ENCODE measurements at places on chromosomes 2 and 18.

- no peak for DNase-seq
Observed at GRCh38 chr2:67453310-67453709, 56.2 kb downstream of the ETAA1 start.

- DNase-seq: peak; percentile 24
Observed at GRCh38 chr18:23337599-23338444, 115.3 kb upstream of the RIOK3 start.

- DNase-seq: no peak
Observed at GRCh38 chr2:170368370-170368769, 190.4 kb downstream of the MYO3B start.

DNA sequence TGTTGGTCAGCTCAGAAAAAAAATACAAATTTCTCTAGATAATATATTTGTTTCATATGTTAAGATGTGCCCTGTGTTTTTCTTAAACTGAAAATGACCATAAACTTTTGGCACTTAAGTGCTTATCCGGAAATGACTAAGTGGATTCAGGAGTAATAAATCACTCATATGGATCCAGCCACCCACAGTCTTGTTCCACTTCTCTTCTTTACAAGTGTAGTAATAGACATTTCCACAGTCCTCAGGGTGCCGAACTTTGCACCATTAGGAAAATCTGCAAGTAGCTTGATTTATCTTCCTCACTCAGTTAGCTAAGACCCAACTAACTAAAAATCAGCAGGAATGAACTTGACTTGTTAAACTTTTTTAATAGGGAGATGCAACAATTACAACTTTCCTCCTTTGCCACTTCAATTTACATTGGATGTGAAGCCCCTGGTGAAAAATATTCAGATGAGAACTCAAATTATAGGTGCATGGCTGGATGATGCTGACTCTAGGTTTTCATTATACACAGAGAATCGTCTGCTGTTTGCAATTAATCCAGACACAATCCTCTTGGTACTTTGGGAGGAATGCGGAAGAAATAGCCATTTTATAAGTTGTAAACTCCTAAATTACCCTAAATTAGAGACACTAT is 322.5 kb downstream of the ARHGAP15 start:
- DNase-seq: no peak

DNA sequence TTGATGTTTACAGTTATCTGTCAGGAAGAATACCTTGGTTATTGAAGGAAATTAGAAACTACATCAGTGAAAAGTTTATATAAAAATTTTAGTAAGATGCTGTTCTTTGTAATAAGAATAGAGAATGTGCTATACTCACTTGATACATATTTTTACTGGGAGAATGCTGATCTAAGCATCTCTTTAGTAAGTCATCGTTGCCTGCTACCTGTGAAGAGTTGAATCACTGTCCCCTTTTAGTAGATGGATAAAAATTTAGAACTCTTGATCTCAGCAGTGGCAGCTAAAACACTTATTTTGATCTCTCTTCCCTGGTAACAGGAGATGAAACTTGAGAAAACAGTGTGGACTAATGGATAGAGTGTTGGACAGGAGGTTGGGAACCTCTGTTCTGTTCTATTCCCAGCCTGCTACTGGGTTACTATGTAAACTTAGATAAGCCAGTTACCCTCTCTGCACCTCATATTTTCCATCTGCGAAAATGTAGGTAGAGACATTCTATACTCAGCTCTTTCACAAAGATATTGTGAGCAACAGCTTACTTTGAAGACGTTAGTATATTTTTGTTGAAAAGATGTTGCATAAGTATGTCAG is 100.3 kb downstream of the FEZ2 start:
- no peak for DNase-seq
